ENCODE measurements at places on chromosomes 6 and 20.

- DNase-seq: no peak
These were observed 735.7 kb downstream of the KIF16B start for GRCh38 chr20:15837563-15837962.

DNA sequence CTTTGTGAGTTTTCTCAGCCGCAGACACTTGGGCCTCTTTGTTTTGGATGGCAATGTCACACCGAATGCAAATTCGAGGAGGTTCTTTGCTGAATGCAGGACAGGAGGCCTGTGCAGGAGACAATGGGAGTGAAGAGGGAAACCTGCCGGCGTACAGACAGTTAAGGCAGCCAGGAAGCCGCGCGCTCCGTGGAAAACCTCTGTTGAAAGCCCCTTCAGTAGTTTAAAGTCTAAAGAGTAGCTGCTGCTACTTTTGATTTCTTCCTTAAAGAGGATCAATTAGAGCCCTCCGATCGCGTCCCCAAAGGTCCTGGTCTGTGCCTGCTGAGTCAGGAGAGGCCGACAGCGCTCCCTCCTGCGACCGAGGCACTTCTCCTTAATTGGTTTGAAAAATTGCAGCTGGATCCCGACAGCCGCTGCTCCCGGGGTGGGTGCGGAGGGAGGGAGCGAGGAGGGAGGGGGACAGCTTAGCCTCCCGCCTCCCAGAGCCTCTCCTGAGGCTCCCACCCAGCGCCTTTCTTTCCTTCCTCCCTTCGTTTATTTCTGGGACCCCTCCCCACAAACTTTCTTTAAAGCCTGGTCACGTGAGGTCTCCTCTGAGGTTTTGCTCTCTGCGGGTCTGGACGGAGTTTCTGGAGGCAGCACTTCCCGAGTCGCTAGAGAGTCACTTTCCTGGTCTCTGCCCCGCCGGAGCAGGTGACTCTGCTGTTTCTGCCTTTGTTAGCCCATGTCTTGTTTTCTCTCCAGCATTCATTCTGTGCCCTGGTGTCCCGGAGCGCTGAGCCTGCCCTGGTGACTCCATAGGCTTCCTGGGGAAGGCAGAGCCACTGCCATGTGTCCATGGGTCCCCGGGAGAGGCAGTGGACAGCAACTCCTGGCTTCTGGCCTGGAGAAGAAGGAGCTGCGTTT, 22.3 kb upstream of the RPP40 start:
- no peak for DNase-seq

GRCh38 chr20:45970646-45971424, 1.2 kb downstream of the ZNF335 start:
- no peak for DNase-seq

DNA sequence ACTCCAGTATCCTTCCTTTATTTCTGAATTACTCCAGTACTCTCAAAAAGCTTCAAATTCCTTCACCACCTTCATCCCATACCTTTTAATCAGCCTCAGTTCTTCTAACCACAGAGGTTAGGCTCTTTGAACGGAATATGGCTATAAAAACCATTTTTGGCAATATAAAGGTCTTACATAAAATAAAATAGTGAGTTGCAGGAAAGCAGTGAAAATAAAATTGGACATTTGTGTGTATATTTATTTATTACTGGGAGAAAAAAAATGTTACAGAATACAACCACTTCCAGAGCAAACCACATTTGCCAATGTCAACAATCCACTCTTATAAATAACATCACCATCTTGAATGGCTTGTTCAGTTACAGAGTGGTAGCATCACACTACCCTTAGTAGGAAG, 7.7 kb downstream of the HDDC2 start:
- no peak for DNase-seq

DNA sequence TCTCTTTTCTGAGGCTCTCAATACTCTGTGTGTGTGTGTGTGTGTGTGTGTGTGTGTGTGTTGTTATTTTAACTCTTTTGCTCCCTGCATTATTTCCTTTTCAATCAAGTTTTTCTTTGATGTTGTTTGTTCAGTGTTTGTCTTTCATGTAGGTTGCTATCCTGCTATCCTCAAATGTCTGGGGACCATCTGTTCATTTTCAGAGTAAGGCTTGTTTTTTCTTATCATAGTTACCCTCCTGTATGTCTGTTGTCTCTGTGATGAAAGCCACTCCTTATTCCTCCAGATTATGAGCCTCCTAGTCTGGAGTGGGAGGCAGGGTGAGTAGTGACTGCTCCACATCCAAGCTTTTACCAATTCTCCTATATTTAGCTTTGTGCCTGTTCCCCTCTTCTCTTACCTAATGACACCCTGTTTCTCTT, 9.2 kb downstream of the ENPP3 start:
- DNase-seq: no peak

DNA sequence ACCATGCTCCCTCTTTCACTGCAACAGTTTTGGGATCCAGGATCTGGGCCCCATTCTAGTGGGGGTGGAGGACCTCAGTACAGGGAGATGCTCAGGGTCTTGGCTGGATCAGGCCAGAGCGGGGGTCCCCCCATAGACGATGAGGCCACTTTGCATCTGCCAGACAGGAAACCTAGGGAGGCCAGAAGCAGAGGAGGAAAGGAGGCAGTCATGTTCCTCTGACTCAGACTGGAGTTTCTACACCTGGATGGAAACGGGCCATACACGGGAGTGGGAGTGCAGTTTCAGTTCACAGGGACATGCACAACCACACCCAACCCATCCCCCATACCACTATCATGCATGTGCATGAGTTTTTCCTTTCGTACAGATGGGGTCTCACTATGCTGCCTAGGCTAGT, 3.6 kb upstream of the EMILIN3 start:
- no peak for DNase-seq
